T-helper 9 cell (primary cell): ENCODE measurements at places on chromosomes 12 and 14.

DNA sequence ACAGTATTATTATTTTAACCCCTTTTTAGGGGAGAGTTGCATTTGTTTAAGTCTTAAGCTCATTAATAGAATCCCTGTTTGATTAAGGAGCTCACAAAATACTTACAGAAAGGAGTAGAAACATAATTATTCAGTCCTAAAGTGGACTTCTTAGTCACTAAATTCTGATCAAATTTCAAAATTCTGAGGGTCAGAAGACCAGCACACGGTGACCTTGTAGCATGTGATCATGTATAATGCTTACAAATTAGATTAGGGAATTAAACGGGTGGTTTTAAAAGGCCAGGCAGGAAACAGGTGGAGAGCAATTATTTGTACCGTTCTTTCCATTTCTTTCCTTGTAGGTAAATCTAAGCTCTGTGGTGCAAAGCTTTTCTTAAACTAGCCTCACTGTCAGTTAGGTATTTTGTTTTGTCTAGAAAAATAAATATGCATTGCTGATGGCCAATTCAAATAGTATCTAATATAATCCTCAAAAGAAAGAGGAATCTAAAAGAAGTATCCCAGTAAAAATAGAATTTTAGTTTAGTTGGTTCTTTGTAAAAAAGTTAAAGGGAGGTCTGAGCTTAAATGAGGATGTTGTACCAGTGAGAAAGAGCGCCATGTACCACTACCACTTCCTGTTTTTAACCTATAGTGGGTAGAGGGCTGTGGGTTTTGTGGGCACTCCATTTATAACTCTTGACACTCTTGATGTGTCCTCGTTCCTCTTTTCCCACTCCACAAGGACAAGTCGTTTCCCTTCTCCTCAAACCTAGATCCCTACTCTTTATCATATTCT, 51.1 kb downstream of the SLC38A1 start:
- DNase-seq = peak; percentile 52

DNA sequence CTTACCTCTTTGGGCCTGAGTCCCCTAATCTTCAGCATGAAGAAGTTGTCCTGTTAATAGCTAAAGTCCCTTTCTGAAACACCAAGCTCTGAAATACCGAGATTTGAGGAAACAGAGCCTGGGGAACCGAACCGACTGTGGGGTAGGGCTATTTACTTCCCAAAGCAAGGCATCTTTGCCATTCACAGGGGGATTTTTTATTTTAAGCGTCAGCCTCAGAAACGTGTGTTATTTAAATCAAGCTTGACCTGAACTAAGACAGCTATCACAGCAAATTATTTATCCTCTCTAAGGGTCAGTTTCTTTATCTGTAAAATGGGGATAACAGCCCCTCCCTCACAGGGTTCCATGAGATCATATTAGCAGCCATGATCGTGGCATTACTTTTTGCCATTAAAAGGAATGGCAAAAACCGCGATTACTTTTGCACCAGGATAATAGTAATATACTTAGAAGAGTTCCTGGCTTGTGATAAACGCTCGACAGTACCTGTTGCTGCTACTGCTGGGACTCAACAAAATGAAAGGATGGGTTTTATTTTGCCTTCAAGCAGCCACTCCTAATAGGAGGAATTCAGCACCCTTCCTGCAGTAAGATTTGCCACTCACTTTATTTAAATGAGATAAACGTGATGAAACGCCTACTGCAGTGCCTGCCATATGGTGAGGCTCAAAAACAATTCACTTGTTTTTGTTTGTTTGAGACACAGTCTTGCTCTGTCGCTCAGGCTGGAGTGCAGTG, 1.3 kb upstream of the CORO1C start:
- DNase-seq = no peak

GRCh38 chr14:64968651-64969050, 3.5 kb downstream of the RAB15 start:
- no peak for DNase-seq

GRCh38 chr12:32379213-32379612, 20.1 kb upstream of the FGD4 start:
- no peak for DNase-seq

DNA sequence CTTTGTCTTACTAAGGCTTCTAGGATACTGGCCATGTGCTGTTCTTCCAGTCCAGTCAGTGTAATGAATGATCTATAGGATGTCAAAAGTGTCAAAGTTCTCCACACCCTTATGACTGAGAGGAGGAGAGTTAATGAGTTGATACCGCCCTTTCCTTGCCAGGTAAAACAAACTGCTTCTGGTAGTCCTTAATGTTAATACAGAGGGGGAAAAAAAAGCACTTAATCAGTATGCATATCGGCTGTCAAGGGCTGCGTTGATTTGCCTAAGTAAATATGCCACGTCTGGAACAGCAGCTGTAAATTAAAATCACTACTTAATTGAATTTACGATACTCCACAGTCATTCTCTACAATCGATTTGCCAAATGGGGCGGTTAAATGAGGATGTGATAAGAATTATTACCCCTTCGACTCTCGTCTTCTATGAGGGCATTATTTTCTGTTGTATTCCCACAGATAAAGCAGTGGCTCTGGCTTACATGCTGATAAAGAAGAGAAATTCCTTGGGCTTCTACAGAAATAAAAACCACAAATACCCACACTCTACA, 416.0 kb downstream of the KCNH5 start:
- DNase-seq = no peak

GRCh38 chr12:31301311-31301710, 24.6 kb downstream of the SINHCAF start:
- no peak for DNase-seq

- peak; percentile 7 for DNase-seq
Measured at GRCh38 chr14:60723116-60723906, 840 bp downstream of the SIX4 start.

GRCh38 chr14:92397150-92397952, 74.4 kb downstream of the SLC24A4 start:
- DNase-seq = no peak

DNA sequence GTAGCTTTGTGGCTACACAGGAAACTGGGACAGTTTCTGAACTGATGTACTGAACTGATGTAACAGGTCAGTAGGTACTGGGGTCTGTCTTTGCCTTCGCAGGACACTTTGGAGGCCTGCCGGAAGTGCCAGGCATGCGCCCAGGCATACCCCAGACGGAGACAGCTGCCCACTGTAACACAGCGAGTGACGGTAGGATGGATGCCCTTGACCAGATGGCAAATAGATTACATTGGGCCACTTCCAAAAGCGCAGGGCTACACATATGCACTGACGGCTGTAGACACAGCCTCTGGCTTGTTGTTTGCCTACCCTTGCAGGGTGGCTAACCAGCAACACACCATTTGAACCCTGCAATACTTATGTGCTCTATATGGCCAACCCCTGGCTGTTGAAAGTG, 94.1 kb upstream of the TMPO start:
- DNase-seq = no peak

DNA sequence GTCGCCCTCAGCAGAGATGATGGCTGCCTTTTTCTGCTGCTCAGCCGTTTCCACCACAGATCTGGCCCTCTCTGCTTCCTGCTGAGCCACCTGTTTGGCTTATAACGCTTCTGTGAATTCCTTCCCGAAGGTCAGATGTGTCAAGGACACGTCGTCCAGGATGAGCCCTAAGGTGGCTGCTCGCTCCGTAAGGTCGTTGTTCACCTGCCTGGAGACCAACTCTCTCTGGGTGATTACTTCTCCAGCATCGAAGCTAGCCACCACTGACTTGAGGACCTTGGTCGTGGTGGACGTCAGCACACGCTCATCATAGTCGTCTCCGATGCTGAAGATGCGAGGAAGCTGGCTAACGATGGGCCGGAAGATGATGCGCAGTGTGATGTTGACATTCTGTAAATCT, 11.7 kb upstream of the ASB8 start:
- DNase-seq = no peak

DNA sequence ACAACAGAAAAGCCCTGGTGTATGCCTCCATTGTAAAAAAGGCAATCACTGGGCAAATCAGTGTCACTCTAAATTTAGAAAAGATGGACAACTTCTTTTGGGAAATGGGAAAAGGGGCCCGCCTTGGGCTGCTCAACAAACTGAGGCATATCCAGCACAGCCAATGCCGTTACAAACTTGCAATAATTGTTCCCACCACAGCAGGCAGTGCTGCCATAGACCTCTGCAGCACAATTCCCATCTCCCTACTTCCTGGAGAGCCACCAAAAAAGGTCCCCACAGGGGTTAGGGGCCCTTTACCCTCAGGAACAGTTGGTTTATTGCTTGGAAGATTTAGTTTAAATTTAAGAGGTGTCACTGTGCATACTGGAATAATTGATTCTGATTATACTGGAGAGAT, 16.4 kb upstream of the OR8S1 start:
- DNase-seq = no peak

DNA sequence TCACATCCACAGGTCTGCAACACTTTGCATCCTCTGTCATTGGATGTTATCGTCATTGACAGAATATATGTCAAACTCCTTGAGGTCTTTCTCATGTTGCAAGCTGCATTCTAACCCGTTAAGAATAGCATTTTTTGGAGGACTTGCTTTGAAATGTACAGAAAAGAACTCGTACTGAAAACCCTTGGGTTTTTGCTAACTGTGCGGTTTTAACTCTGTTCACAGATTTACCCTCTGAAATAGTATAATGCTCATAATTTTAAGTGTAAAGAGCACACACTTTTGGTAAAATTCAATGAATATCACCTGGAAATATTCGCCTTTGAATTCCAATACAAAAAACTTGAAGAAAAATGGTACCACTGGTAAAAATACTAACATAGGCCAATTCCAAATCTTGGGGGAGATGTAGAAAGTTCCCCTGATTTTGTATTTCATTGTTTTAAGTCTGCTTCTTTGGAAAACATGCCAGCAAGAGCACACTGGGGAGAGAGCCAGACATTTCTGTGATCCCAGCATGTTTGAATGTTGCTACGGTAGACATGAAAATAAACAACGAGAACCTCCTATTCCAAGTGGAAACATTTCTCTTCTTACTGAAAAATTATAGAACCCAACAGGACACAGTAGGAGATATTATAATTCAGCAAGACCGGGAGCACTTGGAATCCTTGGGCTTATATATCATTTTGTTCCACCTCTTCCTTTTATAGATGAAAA, 446.0 kb downstream of the AEBP2 start:
- no peak for DNase-seq

- DNase-seq = no peak
Measured at GRCh38 chr12:98559666-98560065, 33.8 kb upstream of the SLC25A3 start.

GRCh38 chr12:10732066-10732465, 8.9 kb upstream of the YBX3 start:
- DNase-seq = no peak

DNA sequence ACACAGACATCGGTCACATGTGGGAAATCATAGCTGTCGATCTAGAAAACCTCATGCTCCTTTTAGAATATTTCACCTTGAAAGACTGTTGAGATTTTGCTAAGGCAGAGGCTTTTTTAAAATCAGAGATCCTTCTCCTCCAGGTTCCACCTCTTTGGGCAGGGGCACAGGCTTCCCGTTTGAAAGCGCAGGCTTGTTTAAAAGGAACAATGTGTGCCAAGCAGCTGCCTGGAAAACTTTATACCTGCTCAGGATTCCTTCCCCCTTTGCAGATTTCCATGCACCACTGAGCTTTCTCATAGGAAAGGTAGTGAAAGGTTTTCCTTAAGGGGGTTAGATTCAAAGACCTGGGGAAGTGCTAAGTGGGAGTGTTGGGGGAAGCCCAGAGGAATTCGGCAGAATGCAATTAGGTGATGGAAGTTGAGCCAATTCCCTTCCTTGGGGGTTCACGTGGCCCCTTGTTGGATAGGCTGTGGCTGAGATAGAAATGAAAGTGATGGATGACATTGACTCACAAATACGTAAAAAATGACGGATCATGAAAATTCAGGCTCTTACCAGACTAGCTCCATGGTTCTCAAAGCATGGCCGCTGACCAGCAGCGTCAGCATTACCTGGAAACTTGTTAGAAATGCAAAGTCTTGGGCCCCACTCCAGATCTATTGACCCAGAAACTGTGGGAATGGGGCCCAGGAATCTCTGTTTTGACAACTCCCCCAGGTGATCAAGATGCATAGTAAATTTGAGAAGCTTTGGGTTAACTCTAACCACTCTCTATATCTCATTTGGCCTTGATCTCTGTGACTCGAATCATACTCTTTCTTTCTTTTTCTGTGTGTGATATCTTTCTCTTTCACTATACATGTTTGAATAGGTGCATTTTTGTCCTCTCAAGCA, 281.4 kb upstream of the FKBP4 start:
- no peak for DNase-seq

DNA sequence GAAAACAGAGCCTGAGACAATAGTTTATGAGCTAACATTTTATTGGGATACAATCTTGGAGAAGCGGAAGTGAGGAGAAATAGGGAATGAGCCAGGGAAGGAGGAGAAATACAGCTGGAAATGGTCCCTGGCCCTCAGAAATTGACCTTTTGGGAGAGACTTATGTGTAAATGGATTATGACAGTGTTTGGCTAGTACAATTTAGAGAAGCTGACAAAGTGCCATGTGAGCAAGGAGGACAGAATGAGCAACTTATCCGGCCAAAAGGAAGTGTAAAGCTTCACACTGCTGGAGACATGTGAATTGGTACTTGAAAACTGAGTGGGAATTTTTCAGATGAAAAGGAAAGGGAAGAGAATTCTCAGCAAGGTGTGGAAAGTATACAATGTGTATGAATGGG, 2.9 kb downstream of the GLIPR1 start:
- DNase-seq = no peak

DNA sequence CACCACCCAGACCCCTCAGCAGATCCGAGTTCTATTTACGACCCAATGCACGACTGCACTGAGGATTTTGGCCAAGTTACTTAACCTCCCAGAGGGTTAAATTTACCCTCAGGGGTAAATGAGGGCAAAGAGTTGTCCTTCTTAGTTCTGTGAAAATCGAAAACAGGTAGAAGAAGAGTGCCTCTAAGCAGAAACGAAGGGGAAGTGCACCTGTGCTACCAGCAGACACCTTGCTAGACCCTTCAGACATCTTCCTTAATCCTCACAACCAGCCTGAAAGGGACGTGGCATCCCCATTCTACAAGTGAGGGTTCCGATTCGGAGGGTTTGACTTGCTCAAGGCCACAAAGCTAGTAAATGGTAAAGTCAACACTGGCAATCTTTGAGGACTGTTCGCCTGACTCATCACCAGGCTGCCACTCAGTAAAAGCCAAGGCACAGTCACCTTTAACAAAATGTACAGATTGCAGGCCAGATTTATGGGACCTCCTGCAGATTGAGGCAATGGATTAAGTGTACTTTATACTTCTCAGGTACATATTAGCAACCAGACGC, 1.6 kb downstream of the GSG1 start:
- DNase-seq = no peak

GRCh38 chr12:82694970-82695369, 8.3 kb downstream of the TMTC2 start:
- DNase-seq = no peak

DNA sequence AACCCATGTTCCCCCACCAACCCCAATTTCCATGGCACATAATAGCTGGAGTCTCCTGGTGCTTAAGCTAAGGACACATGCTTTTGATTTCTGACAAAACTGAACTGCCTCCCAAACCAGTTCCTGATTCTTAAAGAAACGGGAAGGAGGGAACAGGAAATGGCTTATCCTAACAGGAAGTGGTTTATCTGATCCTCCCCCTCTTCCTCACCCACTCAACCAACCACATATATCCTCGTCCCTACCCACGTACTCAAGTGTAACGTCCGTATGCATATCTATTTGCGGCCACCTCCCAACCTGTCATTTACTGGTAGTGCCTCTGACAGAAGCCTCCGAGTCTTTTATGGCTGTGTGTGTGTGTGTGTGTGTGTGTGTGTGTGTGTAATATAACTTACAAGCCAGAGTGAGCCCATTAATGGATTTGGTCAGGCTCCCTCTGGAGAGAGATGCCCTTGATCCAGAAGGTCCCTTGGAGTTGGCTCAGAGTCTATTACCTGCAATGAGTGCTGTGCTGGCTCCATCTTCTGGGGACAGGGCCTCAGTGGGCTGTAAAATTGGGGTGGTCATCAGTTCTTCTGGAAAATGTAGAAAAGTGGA, 7.7 kb downstream of the DAZAP2 start:
- DNase-seq = no peak
